ENCODE measurements at places on chromosomes 7 and 10. TPM values are rescaled to one million over a fixed set of nuclear protein-coding genes. Genes with fewer than 3 reads are reported as not detected.
A peak's percentile ranks its signal among the peaks of the same experiment; 100 is the strongest.

GNGT1 gene
- not detected for total RNA-seq

DNA sequence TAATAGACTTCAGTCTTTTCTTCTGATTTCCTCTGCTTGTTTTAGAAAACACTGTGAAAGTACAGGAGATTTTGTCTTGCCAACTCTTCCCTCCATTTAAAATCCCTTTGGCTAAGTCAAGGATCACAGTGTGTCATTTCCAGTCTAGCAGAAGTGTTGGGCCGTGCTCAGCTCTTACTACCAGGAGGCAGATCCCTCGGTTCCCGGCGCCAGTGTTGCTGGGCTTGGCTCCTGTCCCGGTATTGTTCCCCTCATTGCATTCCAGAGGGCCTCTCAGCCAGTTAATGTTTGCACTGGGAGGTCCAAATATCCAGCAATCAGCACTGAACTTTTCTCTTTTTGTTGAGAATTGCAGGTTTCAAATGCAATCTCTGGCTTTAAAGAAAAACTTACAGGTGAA lies 612.1 kb upstream of the MGMT start:
- DNase-seq, result peak; percentile 87

- DNase-seq, result no peak
These were observed 59.6 kb downstream of the TMEM209 start for GRCh38 chr7:130145424-130146100.

DNA sequence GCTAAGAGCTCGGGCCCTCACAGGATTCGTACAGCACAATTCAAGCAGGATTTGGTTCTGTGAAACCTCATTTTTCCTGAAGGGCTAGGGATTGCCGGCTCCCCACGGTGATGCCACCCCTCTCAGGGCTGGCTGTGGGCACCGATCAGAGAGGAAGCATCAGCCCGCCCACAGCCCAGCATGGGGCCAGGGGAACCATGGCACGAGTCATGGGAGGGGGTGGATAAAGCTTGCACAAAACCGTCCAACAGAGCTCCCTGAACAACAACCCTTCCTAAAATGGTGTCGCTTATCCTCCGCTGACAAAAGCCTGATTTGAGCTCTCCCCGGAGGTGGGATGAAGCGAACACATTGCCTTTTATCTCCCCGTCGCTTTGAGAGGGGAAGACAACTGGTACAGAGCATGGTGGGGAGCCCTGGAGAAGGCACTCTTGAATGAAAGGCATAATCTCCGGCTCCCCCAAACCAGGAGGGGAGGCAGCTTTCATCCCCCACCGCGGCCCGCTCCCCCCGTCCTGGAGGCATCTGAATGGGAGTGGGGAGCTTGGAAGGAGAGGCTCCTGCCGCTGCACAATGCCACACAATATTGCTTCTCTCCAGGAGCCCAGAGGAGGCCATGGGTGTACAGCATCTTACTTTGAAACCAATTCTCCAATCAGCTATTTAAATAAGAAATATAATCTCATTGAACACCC lies 144.0 kb downstream of the RPS24 start:
- no peak for DNase-seq

TMEM254 gene
- total RNA-seq, result 37.7 TPM

DNA sequence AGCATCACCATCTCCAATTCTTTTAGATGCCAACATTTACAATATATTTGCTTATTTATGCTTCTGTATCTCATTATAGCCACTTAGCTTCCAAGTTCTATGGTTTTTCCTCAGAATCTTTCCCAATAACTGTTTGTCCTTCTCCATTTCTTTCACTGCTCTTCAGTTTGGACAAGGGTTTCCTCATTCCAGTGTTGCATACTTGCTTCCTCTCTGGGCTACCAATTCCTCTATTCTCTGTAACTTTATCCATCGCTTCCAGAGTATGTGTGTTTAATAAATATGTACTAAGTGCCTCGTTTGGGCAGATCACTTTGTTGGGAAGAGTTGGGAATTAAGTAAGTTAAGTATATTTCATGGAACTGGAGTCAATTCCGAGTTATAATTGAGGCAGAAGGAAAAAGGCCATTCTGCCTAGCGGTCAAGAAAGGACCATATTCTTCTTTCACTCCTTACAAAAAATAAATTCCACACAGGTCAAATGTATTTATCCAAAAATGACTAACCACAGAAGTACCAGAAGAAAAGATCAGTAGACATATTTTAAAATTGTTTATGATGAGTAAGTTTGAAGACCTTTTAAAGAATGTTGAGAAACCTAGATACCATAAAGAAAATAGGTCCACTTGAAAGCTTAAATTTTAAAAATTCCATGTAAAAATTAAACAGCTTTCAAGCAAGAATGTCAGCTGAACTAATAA lies 10.8 kb downstream of the STAMBPL1 start:
- no peak for DNase-seq

DNA sequence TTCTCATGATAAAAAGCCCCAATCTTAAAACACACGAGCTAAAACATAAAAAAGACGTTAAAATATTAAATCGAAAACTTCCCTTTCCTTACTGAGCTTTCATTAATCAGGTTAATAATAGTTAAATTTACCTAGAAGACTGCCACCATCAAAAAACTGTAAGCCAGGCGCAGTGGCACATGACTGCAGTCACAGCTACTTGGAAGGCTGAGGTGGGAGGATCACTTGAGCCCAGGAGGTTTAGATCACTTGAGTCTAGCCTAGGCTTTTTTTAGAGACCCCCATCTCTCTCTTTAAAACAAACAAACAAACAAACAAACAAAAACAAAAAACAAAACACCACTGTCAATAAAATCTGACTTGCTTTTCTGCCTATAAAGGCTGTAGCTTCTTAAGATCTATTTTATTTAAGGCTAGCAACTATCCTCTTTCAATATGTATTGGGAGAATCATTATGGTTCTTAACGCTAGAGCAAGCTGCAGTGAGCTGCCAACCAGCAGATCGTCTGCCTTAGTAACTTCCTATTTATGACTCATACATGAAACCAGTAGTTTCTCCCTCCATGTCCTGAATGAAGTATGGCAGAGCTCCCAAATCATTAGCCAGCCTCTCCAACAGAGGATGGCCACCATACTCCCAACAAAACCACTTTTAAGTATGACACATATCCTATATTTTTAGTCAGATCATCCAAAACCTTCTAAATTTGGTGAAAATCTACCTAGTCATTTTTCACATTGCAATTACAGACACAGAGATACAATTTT lies 163.7 kb downstream of the SRPK2 start:
- DNase-seq, result peak; percentile 36

MTPN gene
- 110 TPM for total RNA-seq

- no peak for DNase-seq
These were observed 171.2 kb downstream of the REEP3 start for GRCh38 chr10:63692220-63692896.

GIMAP4 gene
- 39.9 TPM for total RNA-seq

DNA sequence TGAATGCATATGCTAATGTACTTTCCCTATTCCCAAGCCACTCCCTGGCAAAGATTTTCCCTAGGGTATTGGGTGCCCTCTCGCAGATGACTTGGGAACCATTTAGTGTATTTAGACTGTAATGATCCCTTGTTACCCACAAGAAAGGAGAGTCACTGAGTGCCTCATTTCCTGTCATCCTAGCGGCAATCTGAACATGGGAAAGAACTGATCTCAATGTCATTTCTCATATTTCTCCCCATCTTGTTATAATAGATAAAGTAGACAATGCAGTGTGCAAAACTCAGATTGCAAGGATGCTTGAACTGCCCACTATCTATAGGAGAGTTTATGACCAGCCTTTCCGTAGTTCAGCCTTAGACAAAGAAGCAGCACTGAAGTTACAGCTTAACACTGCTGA lies 123.3 kb downstream of the MICU1 start:
- no peak for DNase-seq

DNA sequence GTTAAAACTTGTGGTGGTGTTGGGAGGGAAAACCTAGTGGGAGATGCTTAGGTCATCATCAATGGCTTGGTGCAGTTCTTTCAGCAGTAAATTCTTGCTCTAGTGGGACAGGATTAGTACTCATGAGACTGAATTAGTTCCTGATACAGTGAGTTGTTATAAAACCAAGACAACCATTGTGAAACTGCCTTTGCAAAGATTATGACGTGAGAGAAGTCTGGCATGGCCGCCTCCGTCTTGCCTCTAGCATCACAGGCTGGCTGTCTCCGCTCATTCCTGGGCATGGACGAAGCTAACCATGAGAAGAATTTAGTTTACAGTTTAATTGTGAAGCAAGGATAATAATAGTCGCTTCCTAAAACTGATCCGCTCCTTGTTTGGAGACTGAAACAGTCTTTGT lies 186.4 kb downstream of the KIF20B start:
- peak; percentile 21 for DNase-seq

UCN3 gene
- 0.58 TPM for total RNA-seq

GRCh38 chr10:24370877-24371276 lies 161.9 kb downstream of the KIAA1217 start:
- DNase-seq, result no peak

Data from mucosa of gallbladder (tissue), 1 donor.